Activated naive CD8-positive, alpha-beta T cell treated with anti-CD3 and anti-CD28 coated beads, Interleukin-2, amount 50 U/mL, for 16 hours (primary cell): ENCODE measurements at places on chromosomes 2 and 18.

DNA sequence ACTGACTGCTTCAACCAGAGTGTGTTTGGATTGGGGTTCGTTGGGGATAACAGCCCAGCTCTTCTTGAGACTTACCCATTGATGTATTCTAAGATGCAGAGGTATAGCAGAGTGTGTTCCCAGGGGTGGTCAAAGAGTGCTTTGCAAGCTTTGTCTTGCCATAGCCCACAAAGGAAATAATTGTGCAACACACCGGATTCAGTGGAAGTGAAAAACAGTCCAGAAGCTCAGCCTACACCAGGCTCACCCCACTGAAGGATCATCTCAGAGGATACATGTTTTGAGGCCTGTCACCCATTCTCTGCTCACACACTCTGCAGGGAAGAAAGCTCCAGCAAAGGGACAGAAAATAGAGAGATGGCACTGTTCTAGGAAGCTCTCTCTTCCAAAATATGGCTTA is 9.6 kb downstream of the CACNB4 start:
- DNase-seq, result no peak

DNA sequence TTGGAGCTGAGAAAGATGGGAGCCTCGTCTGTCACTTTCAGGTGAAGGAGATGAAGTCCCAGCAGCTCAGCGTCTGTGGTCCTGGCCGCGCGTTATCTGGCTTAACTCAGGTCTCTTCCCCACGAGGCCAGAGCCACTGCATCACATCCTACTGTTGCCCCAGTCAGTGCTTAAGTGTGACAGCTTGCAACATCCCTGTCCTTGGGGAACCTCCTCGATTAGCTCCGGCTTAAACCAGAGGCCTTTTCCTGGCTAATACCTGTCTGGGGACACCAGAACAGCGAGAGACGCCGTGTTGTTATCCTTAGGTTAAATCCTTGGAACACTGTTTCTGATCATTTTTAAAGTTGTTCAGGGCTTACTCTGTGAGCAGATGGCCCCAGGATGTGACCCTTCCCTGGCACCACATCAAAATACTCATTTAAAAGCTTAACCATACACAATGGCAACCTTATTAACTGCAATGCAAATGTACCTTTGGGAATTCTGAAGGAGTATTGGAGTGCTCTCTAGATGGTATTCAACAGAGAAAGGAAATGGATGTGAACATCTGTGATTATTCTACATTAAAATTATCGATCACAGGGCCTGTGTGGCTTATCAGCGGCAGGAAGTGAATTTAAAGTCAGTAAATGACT is 61.2 kb upstream of the SPP2 start:
- no peak for DNase-seq

- DNase-seq, result no peak
These were observed 160.8 kb downstream of the TNS1 start for GRCh38 chr2:217842017-217842416.

GRCh38 chr2:143397884-143398614 is 268.8 kb downstream of the ARHGAP15 start:
- no peak for DNase-seq

- DNase-seq, result no peak
These were observed 17.2 kb downstream of the SESTD1 start for GRCh38 chr2:179247318-179248023.

DNA sequence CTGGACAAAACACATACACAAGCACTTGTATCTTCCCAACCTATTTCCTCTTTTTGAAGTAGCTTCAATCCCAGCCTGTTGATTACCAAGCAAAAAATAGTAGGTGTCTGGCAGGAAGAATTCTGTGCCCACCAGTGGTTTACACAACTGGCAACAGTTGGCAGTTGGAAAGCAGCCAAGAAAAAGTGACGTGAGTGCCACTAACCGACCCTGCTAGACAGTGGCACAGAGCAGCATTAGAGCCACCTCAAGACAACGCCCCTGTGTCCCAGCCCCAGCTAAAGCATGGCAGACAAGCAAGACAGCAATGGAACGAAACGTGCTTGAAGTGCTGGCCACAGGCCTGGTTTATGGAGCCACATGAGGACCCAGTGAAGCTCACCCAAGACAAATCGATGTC is 379.6 kb downstream of the FBXO15 start:
- no peak for DNase-seq

GRCh38 chr2:134283661-134284060 is 29.8 kb downstream of the MGAT5 start:
- no peak for DNase-seq

- no peak for DNase-seq
These were observed 40.7 kb downstream of the KCNIP3 start for GRCh38 chr2:95337829-95338228.

DNA sequence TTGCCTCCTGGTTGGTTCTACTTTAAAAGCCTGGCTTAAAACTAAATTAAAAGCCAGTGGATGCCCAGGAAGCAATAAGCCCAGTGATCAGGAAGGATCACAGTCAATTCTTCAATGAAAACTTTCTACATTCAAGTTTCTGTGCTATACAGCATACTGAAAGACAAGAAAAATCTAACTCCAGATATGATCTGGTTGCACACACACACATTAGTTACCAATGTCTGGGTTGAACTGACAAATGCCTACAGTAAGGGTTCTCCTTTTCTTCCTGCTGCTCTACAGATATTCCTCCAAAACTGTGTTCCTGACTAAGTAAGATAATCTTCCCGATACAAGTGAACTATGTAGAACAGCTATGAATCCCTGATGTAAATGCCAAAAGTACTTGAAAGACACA is 81.3 kb downstream of the ROCK2 start:
- DNase-seq, result no peak

GRCh38 chr18:76565238-76566173 is 70.5 kb upstream of the ZNF516 start:
- DNase-seq, result no peak

DNA sequence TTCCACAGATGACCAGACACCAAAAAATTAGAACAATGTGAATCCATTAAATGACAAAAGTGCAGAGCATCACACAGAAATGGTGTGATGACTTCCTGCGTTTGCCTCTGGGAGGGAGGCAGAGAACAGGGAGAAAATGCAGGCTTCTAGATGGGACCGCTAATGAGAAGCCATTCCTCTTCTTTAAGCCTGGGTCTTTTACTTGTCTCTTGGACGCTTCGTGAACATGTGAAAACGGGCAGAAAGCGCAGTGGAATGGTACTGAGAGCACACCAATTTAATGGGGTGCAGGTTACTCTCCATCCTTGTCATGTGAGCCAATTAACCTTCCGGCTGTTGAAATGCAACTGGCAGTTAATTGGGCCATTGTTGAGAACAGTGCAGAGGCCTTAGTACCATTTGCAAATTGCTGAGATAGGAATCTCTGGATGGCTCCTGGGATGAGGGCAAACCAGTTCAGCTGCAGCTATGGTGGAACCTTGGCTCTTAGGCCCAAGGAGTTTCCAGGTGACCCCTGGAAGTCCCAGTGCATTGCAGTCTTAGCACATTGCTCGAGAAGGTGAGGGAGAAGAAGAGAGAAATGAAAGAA is 210.4 kb upstream of the CXCR4 start:
- no peak for DNase-seq

DNA sequence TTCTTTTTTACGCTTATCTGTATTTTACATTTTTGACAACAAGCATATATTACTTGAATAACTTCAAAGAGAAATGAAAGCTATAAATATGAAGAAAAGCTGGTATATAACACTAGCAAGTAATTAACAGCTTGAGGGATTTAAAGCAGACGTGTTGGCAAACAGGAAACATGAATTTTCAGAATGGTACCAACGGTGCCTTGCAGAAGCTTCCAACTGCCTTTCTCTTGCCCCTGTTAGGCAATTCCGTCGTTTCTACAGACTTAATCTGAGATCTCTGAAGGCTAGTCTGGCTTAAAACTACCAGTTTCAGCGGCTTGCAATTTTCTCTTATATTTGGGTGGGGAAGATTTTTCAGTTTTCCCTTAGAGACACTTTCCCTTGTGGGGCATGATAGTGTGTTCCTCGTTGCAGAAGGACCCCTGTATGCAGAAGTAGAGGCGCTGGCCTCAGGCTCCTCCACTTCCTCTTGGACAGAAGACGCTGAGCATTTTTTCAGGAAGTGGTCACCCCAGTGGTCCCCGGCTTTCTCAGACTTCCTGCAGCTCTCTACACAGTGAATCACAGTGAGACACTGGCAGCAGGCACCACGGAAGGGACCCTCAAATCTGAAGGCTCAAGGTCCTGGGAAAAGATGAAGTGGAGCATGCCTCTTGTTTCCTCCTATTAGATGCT is 56.2 kb upstream of the SLC16A14 start:
- no peak for DNase-seq
